Diencephalon (tissue), 1 donor: ENCODE measurements at places on chromosomes 16 and 17. TPM values are rescaled to one million over a fixed set of nuclear protein-coding genes. Genes with fewer than 3 reads are reported as not detected.

The PDIA2 gene
- 12.5 TPM for total RNA-seq

The TTC19 gene
- 59.3 TPM for total RNA-seq

The TBC1D3G gene
- not detected for total RNA-seq

The MT1M gene
- 1.4 TPM for total RNA-seq

The ESRP2 gene
- total RNA-seq: 0.92 TPM

The PKMYT1 gene
- 2.3 TPM for total RNA-seq

The KRT37 gene
- total RNA-seq: not detected

The ZFP90 gene
- total RNA-seq: 102 TPM

The USP43 gene
- total RNA-seq: 5.1 TPM
